ENCODE measurements at places on chromosomes 4 and X. TPM values are rescaled to one million over a fixed set of nuclear protein-coding genes. Genes with fewer than 3 reads are reported as not detected.

CSN1S1 gene
- not detected for polyA plus RNA-seq

C4orf36 gene
- polyA plus RNA-seq, result 1.9 TPM

CXCR3 gene
- 0.19 TPM for polyA plus RNA-seq

FOXP3 gene
- 0.82 TPM for polyA plus RNA-seq

XAGE1A gene
- not detected for polyA plus RNA-seq

GPR143 gene
- 12.8 TPM for polyA plus RNA-seq

ENOPH1 gene
- polyA plus RNA-seq, result 76.6 TPM

NHSL2 gene
- polyA plus RNA-seq, result 8.6 TPM

SH3D19 gene
- polyA plus RNA-seq, result 26.9 TPM

TMEM150C gene
- 26.4 TPM for polyA plus RNA-seq

USP27X gene
- polyA plus RNA-seq, result 14.8 TPM

PGRMC1 gene
- 288 TPM for polyA plus RNA-seq

GYPB gene
- polyA plus RNA-seq, result 2.4 TPM

Data from right renal cortex interstitium (tissue), 3 donors.